ENCODE measurements at places on chromosomes 5 and 9.
A peak's percentile ranks its signal among the peaks of the same experiment; 100 is the strongest.

DNA sequence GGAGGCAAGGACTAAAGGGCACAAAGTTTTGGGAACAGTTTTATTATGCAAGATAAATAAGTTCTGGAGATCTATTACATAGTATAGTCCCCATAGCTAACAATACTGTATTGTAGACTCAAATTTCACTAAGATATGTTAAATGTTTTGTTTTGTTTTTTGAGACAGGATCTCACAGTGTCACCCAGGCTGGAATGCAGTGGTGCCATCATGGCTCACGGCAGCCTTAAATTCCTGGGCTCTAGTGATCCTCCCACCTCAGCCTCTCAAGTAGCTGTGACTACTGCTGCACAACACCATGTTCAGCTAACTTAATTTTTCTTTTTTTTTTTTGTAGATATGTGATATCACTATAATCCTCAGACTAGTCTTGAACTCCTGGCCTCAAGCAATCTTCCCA, 109.6 kb downstream of the TRIM32 start:
- no peak overlapping the region for H3K4me3 ChIP-seq
- no peaks in the 10 kb centered on the region for H3K36me3 ChIP-seq
- H3K4me1 ChIP-seq: peaks cover 12% of the 10 kb centered on the region
- no peaks in the 10 kb centered on the region for H3K27me3 ChIP-seq
- no peak overlapping the region for H3K27ac ChIP-seq

- no peak overlapping the region for H3K27ac ChIP-seq
- peaks cover 33% of the 10 kb centered on the region for H3K36me3 ChIP-seq
These were observed 80.2 kb downstream of the OSTF1 start for GRCh38 chr9:75168270-75169178.

DNA sequence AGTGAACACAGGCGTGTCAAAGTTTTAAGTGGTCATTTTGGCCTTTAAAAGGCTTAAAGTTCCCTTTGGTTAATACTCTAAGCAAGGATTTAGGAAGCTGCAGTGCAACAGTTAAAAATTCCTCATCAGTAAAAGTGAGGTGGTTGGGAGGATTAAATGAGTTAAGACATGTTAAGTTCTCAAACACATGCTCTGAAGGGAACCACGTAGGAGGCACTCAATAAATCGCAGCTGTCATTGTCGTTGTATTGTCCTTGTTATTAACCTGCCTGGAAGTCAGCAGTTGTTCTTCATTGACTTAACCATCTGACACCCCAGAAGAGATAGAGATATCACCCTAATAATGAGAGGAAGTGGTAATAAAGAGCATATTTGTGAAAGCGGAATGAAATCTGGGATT, 247.5 kb downstream of the MARCHF11 start:
- DNase-seq: no peak
- H3K27ac ChIP-seq: no peak overlapping the region
- no peak overlapping the region for H3K4me3 ChIP-seq

DNA sequence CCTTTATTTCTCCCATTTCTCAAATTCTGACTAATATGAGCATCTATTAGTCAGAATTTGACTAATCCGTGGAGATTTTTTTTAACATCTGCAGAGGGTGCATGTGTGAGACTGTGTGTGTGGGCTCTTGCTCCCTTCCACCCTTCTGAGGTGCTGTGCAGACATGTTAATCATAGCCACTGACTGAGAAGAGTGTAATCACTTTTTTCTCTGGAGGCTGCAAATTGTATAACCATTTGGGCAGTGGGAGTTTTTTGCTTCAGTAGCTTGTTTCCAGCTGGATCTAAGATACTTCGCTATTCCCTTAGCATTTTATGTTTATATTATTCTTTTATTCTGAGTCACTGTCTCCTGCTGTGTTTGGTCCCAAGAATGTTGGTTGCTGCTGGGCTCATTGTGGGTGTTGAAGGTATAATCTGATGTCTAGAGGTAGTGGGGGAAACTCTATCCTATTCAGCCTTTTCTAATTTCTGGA, 66.2 kb downstream of the ARHGEF28 start:
- peaks cover 14% of the 10 kb centered on the region for H3K4me1 ChIP-seq
- no peak for DNase-seq
- peaks cover 4% of the 10 kb centered on the region for H3K27me3 ChIP-seq
- no peak overlapping the region for H3K4me3 ChIP-seq

DNA sequence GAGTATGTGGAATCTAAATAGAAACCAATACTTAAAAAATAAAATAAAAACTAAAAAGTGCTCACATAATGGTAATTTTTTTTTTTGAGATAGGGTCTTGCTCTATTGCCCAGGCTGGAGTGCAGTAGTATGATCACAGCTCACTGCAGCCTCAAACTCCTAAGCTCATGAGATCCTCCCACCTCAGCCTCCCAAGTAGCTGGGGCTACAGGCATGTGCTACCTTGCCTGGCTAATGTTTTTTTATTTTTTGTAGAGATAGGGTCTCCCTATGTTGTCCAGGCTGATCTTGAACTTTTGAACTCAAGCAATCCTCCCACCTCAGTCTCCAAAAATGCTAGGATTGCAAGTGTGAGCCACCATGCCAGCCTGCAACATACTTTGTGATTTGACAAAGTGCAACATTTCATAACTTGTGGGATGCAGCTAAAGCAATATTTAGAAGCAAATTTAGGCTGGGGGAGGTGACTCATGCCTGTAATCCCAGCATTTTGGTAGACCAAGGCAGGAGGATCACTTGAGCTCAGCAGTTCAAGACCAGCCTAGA, 18.4 kb downstream of the AP3B1 start:
- H3K27ac ChIP-seq: no peak overlapping the region
- peaks cover 23% of the 10 kb centered on the region for H3K36me3 ChIP-seq
- H3K4me3 ChIP-seq: no peak overlapping the region
- H3K27me3 ChIP-seq: no peaks in the 10 kb centered on the region

DNA sequence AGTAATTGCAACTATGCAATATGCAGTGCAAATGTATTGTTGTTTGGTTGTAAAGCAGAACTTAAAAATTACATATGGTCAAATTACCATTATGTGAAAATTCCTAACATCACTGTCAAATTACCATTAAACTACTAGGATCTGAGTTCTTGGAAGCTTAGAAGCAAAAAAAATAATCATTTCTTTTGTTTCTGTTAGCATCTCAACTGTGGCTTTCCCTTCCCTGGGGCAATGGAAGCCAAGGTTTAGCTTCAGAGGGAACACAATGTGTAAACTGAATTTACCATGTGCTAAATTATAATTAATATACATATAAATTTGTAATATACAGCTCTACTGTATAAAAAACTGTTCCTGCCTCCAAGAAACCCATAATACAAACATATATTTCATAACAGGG, 159.4 kb downstream of the GNAQ start:
- no peak overlapping the region for H3K4me3 ChIP-seq
- H3K27me3 ChIP-seq: no peaks in the 10 kb centered on the region
- H3K27ac ChIP-seq: no peak overlapping the region
- peaks cover 19% of the 10 kb centered on the region for H3K4me1 ChIP-seq
- no peak for DNase-seq
- no peaks in the 10 kb centered on the region for H3K36me3 ChIP-seq

- no peak overlapping the region for H3K27ac ChIP-seq
- no peaks in the 10 kb centered on the region for H3K27me3 ChIP-seq
- no peak overlapping the region for H3K4me3 ChIP-seq
These were observed 209.1 kb downstream of the ADGRV1 start for GRCh38 chr5:90767710-90768109.

GRCh38 chr9:3329361-3329760, 196.4 kb downstream of the RFX3 start:
- H3K4me1 ChIP-seq: no peaks in the 10 kb centered on the region
- peaks cover 8% of the 10 kb centered on the region for H3K36me3 ChIP-seq
- DNase-seq: no peak
- H3K4me3 ChIP-seq: no peak overlapping the region
- no peaks in the 10 kb centered on the region for H3K27me3 ChIP-seq

- no peak overlapping the region for H3K4me3 ChIP-seq
- DNase-seq: no peak
- no peaks in the 10 kb centered on the region for H3K4me1 ChIP-seq
- H3K27ac ChIP-seq: no peak overlapping the region
- H3K36me3 ChIP-seq: no peaks in the 10 kb centered on the region
These were observed 71.4 kb upstream of the STARD4 start for GRCh38 chr5:111583758-111584203.

DNA sequence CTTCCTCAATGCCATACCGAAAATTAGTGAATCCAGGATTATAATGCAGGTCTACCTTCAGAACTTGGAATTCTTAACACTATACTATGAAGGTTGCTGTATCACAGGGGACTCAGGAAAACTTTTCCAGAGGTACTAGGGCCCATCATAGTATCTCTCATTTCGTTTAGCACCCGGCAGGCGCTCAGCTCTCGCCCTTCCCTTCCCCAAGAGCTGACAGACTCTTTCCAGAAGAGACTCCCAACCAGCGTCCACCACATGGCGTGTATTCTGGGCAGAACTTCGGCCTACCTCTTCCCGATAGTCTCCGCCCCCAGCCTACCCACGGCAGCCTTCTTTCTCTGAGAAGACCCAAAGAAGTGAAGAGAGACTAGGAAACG, 271 bp downstream of the NOL8 start:
- H3K27ac ChIP-seq: peak overlapping the region; percentile 100
- DNase-seq: no peak
- no peaks in the 10 kb centered on the region for H3K27me3 ChIP-seq
- H3K4me3 ChIP-seq: peak overlapping the region; percentile 97
- peaks cover 25% of the 10 kb centered on the region for H3K4me1 ChIP-seq
- peaks cover 25% of the 10 kb centered on the region for H3K36me3 ChIP-seq

DNA sequence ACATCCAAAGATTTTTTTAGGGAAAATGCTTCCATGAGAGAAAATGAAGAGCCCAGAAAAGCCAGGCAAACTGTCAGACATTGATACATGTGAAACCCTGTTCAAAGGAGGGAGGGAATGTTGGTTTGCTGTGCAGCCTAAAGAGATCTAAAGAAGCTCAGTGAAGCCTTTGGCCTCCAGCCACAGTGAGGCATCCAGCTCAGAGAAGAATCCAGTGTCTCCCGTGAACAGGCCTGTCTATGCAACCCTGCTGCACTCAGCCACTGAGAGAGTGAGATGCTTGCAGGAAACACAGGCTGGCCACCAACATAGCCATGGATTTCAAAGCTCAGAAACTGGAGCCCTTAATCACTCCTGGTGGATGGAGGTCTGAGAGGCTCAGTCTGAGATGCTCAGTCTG, 171.4 kb upstream of the PLCXD3 start:
- no peaks in the 10 kb centered on the region for H3K36me3 ChIP-seq
- H3K4me1 ChIP-seq: no peaks in the 10 kb centered on the region
- H3K27ac ChIP-seq: no peak overlapping the region

DNA sequence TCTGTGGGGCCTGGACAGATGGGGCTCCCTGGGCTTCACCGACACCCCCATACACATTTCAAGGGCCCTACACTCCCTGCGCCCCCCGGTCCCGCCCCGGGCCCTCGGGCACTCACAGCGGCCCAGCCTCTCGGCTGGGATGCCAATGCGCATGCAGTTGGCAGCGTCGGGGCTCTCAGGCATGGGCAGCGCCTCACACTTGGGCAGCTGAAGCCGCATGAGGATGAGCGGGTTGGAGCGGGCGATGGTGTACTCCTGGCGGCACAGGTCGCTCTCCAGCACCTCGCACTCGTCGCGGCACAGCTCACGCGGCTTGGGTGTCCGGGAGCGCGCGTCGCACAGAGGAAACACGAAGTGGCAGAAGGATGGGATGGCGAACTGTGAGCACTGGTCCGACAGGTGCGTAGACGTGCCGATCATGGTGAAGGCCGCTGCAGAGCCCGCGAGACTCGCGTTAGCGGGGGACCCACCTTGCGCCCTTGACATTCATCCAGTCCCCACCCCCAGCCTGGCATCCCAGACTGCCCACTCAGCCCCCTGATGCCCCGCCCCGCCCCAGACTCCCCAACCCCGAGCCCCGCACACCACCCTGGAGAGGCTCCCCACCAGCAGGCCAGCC, 216.9 kb downstream of the ROR2 start:
- H3K4me3 ChIP-seq: no peak overlapping the region
- H3K27ac ChIP-seq: no peak overlapping the region
- peaks cover 45% of the 10 kb centered on the region for H3K36me3 ChIP-seq
- no peak for DNase-seq
- no peaks in the 10 kb centered on the region for H3K27me3 ChIP-seq

DNA sequence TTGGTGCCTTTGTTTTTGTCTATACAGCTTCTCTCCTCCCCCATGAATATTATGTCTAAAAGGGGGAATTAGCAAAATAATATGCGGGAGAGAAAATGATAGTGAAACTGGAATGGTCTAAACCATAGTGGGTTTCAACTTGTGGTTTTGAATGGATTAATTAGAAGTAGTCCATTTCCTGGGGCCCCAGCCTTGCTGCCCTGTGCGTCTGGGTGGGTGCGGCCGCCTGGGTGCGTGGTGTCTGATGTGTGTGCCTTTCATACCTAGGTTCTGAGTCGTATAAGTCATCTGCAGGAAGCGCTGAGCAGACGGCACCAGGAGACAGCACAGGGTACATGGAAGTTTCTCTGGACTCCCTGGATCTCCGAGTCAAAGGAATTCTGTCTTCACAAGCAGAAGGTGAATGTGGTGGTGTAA, 120.0 kb upstream of the CACNA1B start:
- H3K27ac ChIP-seq: no peak overlapping the region
- peaks cover 34% of the 10 kb centered on the region for H3K4me1 ChIP-seq
- peaks cover 93% of the 10 kb centered on the region for H3K36me3 ChIP-seq

GRCh38 chr9:127991017-127991756, 10.4 kb upstream of the EEIG1 start:
- H3K4me1 ChIP-seq: peaks cover 7% of the 10 kb centered on the region
- no peaks in the 10 kb centered on the region for H3K36me3 ChIP-seq

DNA sequence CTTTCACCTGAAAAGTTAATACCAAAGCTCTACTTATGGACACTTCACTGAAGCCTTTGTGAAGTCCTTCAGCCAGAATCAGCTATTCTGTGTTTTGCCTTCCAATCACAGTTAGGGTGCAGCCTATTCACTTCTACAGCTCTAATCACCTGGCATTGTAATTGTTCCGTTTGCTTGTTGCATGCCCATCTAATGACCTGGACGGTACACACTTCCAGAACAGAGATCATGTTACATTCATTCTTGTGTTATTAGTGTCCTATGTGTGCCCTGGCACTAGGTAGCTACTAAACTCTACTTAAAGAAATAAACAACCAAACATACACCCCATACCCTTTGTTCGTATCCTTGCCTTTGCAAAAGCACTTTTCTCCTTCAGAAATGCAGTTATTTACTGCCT, 1162.9 kb upstream of the WWC1 start:
- peak overlapping the region; percentile 47 for H3K27ac ChIP-seq
- peaks cover 40% of the 10 kb centered on the region for H3K4me1 ChIP-seq
- no peak for DNase-seq
- H3K27me3 ChIP-seq: no peaks in the 10 kb centered on the region
- no peak overlapping the region for H3K4me3 ChIP-seq

DNA sequence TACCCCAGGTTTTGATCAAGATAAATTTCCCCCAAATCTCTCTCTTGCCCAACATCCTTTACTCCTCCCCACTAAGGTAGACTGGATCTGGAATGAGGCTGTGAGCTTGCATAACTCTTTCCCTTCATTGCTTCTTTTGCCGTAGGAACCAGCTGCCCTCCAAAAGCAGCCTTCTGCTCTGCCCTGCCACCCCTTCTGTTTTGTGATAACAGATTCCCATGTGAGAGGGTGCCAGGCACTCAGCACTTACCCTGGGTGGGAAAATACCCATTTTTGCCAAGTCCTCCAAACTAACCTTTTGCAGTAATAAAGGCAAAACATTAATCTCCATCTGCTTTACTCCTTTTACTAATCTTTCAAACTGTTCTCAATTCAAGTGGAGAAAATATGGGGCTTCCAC, 182.6 kb downstream of the ASTN2 start:
- H3K4me3 ChIP-seq: no peak overlapping the region
- no peak for DNase-seq
- no peak overlapping the region for H3K27ac ChIP-seq
- no peaks in the 10 kb centered on the region for H3K36me3 ChIP-seq

- no peak overlapping the region for H3K27ac ChIP-seq
- H3K27me3 ChIP-seq: peaks cover 17% of the 10 kb centered on the region
- no peak for DNase-seq
- peaks cover 14% of the 10 kb centered on the region for H3K36me3 ChIP-seq
These were observed 41.7 kb upstream of the ZNF354B start for GRCh38 chr5:178818094-178818493.
